ENCODE measurements at places on chromosomes 4 and X. TPM values are rescaled to one million over a fixed set of nuclear protein-coding genes. Genes with fewer than 3 reads are reported as not detected.

CSN2 gene
- not detected for total RNA-seq

FAM47A gene
- not detected for total RNA-seq

NSUN7 gene
- total RNA-seq = 12.3 TPM

CSAG1 gene
- not detected for total RNA-seq

USP11 gene
- 84.2 TPM for total RNA-seq

PRRG3 gene
- 0.43 TPM for total RNA-seq

TLR7 gene
- 0.05 TPM for total RNA-seq

HHIP gene
- total RNA-seq = 29.6 TPM

DNA sequence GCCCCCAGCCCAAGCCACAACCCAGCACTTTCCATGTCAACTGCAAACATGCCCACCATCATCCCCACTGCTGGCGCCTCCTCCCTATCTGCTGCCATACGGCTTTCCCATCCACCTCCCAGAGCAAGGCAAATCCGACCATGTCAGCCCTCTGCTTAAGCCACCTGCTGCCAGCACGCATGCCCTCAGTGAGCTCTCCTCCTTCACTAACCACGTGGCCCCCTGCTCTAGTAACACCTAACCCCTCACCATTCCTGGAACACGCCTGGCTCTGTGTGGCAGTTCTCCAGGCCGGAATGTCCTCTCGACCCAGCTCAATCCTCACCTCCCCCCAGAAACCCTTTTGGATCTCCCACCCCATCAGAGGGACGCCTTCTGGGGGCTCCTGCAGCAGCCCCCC, 17.4 kb downstream of the BCAP31 start:
- DNase-seq = no peak

DNA sequence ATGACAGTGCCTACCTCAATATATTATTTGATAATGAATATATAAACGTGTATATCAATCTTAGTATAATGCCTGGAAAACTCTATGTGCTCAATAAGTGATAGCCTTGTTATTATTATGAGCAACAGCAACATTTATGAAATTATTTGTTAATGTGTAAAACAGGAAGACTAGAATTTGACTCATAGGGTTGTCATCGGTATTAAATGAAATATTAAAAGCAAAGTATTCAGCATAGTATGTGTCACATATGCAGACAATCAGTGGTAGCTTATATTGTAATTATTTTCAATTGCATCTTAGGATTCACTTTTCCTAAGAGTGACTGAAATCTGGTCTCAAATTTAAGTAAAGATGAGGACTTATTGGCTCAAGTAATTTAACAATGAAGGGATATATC, 24.6 kb downstream of the SPANXD start:
- DNase-seq = no peak

DNA sequence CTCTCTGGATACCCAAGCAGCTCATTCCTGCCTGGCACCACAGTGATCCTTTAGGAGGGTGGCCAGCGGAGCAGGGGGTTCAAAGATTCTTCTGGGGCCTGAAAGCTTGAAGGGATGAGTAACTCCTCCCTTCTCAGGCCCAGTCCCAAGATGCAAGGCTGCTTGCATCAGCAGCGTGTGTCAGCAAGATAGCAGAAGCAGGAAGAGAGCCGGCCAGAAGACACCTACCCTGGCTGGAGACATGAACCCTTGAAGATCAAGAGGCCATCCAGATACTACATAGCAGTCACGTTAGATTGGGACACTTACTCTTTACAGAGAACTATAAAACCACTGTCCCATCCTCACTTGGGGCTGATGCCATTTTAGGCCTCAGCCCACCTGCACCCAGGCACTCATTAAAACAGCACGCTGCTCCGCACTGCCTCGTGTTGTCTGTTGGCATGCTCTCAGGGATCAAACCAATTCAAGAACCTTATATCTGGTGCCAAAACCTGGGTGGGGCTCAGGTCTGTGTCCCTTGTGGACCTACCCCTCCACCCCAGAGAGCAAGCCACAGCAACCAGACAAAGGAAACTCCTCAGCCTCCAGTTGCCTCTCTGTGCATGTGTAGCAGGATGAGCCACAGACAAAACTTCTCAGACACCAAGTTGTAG, 6.5 kb downstream of the UGT2B17 start:
- DNase-seq = no peak

DNA sequence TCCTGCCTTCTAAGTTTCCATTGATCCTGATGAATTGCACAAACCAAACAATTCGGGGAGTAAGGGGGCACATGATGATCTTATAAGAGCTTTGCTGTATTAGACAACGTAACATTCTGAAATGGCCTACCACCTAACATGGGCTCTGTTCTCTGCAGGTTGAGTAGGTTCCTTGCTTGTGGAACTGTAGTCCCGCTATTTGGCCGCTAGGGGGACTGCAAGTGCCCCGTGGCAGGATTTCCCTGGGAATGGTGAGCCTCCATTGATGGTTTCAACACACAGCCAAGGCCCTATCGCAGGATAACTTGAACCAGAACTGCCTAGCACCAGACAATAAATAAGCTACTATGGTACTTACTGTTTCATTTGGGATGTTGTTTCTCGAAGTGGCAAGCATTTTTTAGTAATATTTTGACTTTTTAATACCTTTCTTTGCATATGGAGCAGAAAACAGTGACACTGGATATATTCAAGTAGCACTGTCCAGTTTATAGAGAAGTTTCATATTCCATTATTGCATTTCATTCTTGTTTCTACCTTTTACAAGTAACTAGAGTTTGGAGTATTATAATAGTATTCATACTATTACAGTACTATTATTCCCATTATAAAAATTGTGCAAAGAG, 11.9 kb downstream of the AR start:
- no peak for DNase-seq

GRCh38 chr4:70688795-70689231, 481 bp downstream of the UTP3 start:
- DNase-seq = no peak

GRCh38 chrX:73126240-73126639, 46.9 kb upstream of the PABPC1L2A start:
- DNase-seq = no peak

DNA sequence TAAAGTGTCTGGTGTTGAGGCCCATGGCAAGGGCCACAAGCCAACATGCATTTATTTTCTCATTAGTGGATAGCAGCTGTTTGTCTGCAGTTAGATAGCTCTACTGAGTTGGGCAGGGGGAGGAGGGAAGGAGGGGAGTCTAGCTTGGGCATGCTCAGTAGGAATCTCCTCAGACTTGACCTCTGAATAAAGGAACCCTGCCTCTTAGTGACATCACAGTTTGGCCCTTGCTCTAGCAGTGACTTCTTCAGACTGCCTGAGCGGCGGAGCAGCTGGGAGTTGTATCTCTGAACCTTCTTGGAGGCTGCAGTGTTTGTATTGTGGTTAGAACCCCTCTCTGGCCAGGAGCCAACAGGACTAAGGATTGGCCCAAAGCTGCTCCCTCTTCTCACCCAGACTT, 57.4 kb downstream of the BCORL1 start:
- no peak for DNase-seq

DNA sequence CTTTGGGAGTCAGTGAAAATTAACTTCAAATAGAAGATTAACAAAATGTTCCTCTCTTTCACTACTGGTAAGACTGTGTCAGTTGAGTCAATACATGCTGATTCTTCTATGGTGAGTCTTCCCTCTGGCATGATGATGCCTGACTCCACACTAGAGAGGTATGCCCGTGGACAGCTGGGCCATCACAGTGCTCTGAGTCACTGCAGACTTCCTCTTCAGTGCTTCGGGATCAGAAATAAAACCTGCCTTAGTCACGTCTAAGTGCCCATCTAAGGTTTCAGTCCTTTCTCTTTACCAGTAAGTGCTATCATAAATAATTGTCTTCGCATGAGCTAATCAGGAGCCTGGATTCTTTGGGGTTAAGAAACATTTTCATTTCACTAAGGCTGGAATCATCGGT, 1.6 kb upstream of the ASB5 start:
- no peak for DNase-seq

DNA sequence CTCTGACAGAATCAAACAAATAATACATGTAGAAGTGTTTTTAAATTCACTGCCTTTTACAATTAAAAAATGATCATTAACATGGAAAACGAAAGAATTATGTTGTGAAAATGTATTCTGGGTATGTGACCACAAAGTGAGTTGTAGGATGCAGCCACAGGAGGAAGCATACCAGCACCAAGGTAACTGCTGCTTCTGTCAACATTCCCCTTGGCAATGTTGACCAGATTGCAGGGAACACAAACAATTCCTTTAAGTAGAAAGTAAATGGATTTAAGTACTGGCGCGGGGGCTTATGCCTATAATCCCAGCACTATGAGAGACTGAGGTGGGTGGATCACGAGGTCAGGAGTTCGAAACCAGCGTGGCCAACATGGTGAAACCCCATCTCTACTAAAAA, 1877.9 kb upstream of the PCDH7 start:
- no peak for DNase-seq

DNA sequence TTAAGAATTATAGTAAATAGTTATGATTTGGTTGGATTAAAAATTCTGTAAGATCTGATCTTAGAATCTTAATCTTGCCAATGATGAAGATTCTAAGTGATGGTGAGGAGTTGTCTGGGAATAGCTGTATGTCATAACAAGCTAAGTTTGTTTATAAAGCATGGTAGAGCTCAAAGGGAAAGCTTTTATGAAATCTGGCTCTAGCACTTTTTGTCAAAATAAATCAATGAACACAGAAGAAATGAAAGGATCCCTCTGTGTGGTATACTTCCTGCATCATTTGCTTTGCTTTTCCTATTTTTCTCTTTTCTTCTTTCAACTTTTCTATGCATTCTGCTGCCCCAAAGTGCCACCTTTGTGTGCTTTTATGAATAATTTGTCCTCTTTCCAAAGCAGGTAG, 193.5 kb upstream of the FAT1 start:
- no peak for DNase-seq

- no peak for DNase-seq
These were observed 117.9 kb downstream of the COL4A5 start for GRCh38 chrX:108557580-108557979.

GRCh38 chr4:178080312-178080711, 638.1 kb upstream of the AGA start:
- DNase-seq = no peak

DNA sequence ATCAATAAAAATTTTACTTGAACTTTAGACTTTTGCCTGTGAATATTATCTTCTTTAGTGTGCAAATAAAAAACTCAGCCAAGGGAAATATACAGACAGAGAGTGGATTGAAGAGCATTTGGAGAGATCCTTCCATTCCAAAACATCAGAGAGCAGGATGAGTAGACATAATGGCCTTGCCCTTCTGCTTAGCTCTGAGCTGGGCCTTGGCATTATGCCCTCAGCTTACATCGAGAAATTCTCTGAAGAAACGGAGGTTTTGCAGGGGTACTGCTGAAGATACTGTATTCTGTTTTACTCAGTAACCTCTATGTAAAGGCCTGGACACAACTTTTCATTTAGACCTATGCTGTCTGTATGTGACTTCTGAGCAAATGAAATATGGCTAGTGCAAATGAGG, 317.4 kb downstream of the STIM2 start:
- DNase-seq = no peak

GRCh38 chr4:52555356-52555716, 103.8 kb downstream of the USP46 start:
- DNase-seq = no peak

DNA sequence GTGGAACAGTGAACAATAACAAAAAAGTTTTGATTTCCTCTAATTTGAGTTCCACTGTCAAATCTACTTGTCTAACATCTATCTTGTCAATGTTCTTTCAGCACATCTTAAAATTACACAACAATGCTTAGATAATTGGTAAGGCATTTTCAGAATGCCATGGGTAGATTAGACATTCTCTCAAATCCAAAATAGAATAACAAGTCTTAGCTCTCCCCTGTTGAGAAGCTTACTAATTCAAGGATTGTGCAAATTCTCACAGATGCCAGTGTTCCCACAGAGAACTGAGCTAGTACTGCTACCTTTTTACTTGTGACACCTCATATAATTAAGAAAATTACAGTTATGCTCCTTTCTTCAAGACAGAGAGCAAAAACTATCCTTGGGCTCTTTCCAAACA, 2442.0 kb downstream of the PCDH7 start:
- no peak for DNase-seq

GRCh38 chrX:129932821-129933321, 26.9 kb downstream of the UTP14A start:
- DNase-seq = peak; percentile 73

DNA sequence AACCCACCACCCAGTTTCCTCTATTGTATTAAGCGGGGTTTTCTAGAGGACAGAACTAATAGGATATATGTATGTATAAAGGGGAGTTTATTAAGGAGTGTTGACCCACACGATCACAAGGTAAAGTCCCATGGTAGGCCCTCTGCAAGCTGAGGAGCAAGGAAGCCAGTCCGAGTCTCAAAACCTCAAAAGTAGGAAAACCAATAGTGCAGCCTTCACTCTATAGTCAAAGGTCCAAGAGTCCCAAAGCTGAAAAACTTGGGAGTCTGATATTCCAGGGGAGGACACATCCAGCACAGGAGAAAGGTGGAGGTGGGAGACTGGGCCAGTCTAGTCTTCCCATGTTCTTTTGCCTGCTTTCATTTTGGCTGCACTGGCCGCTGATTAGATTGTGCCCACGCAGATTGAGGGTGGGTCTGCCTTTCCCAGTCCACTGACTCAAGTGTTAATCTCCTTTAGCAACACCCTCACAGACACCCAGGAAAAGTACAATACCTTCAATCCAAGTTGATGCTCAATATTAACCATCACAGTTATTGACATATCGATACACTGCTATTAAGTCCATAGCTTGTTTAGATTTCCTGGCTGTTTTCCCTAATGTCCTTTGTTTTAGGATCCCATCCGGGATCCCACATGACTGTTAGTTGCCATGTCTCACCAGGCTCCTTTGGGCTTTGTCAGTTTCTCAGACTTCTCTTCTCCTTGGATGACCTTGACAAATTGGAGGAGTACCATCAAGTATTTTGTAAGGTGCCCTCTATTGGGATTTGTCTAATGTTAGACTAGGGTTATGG, 12.2 kb downstream of the UCHL1 start:
- DNase-seq = no peak

- peak; percentile 65 for DNase-seq
These were observed 128.7 kb downstream of the GASK1B start for GRCh38 chr4:158043971-158044618.

GRCh38 chr4:36919721-36920120, 324.8 kb upstream of the NWD2 start:
- DNase-seq = no peak

DNA sequence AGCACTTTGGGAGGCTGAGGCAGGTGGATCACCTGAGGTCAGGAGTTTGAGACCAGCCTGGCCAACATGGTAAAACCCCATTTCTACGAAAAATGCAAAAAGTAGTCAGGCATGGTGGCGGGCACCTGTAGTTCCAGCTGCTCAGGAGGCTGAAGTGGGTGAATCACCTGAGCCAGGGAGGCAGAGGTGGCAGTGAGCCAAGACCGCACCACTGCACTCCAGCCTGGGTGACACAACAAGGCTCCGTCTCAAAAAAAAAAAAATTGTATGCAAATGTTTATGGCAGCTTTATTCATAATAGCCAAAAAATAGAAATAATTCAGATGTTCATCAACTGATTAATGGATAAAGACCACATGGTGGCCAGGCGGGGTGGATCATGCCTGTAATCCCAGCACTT, 9.8 kb upstream of the NOCT start:
- no peak for DNase-seq

- no peak for DNase-seq
These were observed 4.5 kb upstream of the GRSF1 start for GRCh38 chr4:70844180-70844579.
